ENCODE measurements at places on chromosomes 13 and 19. TPM values are rescaled to one million over a fixed set of nuclear protein-coding genes. Genes with fewer than 3 reads are reported as not detected.

The RNF113B gene
- 41.5 TPM for total RNA-seq

The PCDH20 gene
- total RNA-seq: 0.39 TPM

- no peak for DNase-seq
- no peak overlapping the region for H3K4me3 ChIP-seq
- H3K36me3 ChIP-seq: no peaks in the 10 kb centered on the region
These were observed 26.8 kb downstream of the CERS1 start for GRCh38 chr19:18869023-18869618.

- H3K4me3 ChIP-seq: no peak overlapping the region
- no peak for DNase-seq
- H3K27me3 ChIP-seq: no peaks in the 10 kb centered on the region
- no peak overlapping the region for H3K27ac ChIP-seq
These were observed 45.0 kb upstream of the LRCH1 start for GRCh38 chr13:46507981-46508380.

GRCh38 chr19:5968431-5969373 is 9.2 kb downstream of the RANBP3 start:
- DNase-seq: no peak
- H3K4me3 ChIP-seq: no peak overlapping the region
- no peaks in the 10 kb centered on the region for H3K36me3 ChIP-seq
- peaks cover 21% of the 10 kb centered on the region for H3K4me1 ChIP-seq

DNA sequence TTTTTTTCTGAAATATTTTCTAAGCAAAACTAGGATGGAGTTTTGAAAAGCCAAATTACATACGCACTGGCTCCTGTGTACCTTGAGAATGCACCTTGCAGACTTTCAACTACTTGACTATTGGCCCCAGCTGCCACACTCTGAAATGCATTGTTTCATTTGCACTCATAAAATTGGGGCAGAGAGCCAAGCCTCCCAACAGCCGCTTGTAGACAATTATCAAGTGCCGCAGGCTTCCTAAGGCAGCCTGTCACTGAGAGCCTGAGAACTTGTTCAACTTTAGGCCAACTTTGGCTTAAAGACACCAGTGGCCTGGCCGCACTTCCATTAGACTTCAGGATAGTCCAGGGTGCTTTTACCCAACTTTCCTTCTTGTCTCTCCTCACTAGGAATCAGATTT is 115.7 kb upstream of the STARD13 start:
- no peaks in the 10 kb centered on the region for H3K36me3 ChIP-seq
- no peak for DNase-seq
- no peaks in the 10 kb centered on the region for H3K4me1 ChIP-seq

All from testis (tissue), 5 donors.